ENCODE measurements at places on chromosomes 6 and 20.

DNA sequence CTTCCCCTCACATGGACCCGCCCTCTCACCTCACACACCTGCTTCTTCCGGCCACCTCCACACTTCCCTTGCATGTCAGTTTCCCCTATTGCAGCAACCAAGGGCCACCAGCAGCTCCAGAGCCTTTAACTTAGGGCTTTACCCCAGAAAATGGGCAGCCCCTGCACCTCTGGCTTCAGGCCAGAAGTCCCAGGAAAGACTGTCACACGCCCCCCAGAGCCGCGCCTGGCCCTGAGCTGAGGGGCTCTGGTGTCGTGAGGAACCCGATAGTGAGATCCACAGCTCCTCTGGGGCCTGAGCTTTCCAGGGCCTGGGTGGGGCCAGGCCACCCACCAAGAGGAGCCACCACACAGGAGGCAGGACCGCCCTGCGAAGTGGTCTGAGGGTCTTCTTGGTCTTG is 182.4 kb downstream of the DLL1 start:
- DNase-seq, result peak; percentile 71

GRCh38 chr6:89640804-89641203 is 2.3 kb upstream of the LYRM2 start:
- no peak for DNase-seq

- no peak for DNase-seq
These were observed 74.3 kb downstream of the SLX4IP start for GRCh38 chr20:10509376-10509775.

GRCh38 chr6:60952500-60952899 is 1333.5 kb downstream of the KHDRBS2 start:
- no peak for DNase-seq

- DNase-seq, result no peak
These were observed 3.7 kb downstream of the RRBP1 start for GRCh38 chr20:17678295-17678694.

DNA sequence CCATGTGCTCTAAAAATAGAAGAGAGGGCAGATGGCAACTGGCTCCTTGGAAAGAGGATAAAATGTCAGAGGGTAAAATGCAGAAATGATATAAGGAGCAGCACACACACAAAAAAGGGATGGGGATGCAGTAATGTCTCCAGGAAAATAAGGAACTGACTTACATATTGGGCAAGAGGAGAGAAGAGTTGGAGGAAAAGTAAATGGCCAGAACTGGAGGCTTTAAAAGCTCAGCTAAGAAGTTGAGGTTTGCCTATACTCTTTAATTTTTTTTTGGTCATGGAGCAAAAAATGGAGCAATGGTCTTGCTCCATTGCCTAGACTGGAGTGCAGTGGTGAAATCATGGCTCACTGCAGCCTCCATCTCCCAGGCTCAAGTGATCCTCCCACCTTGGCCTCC is 93.7 kb downstream of the SULF2 start:
- DNase-seq, result no peak

DNA sequence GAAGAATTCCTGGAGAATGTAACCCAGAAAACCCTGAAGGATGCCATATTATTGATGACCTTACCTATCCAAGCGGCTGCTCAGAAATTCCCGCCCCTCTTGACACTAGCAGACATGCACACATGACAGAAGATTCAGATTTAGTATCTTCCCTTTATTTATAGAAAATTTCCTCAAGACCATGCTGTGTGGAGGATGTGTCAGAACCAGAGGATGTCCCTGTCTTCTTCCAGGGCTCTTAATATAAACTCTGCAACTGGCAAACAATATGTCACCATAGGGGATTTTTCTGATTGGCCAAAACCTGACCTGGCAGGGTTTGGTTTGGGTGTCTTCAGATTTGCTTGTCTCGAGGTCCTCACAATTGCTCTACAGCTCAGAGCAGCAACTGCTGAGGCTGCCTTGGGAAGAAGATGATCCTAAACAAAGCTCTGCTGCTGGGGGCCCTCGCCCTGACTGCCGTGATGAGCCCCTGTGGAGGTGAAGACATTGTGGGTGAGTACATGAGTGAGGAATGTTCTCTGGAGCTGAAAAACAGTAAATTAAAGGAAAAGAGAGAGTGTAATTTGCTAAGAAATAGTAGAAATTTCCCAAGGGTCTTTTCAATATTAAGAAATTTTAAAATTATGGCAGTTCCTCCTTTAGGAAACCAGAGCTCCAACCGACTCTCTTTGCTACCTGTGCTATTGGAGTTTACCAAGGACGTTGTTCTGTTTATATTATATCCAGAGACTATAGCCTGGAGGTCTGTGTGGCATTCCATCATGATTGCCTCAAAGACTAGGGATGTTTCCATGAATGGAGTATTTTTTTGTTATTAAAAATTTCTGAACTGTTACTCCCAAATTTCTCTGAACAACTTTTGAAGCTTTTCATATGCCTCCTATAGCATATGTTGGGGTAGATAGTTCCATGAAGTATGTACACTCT is at the start of gene HLA-DQA2:
HLA-DQA2 (plus strand) TSS at position 361 of the 930 bp plus-strand sequence; CDS start at position 414, 53 bp downstream.
- DNase-seq, result no peak

DNA sequence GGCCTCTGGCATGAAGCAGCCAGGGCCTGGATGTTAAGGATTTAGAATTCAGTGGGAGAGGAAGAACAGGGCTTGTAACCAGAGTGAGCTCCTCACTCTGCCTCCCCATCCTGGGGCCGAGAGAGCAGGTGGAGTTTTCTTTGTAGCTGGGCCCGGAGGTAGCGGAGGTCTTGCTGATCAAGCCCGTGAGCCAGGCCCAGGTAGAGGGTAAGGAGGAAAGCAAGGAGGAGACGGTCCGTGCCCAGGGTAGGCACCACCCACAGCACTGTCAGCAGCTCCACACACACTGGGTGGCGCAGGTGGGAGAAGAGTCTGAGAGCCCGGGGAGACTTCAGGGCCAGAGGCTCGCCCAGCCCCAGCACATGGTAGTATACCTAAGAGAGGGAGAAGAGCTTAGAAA is 2.1 kb upstream of the PPP1R18 start:
- DNase-seq, result no peak

- DNase-seq, result no peak
These were observed 1.5 kb downstream of the NRM start for GRCh38 chr6:30689022-30689865.

DNA sequence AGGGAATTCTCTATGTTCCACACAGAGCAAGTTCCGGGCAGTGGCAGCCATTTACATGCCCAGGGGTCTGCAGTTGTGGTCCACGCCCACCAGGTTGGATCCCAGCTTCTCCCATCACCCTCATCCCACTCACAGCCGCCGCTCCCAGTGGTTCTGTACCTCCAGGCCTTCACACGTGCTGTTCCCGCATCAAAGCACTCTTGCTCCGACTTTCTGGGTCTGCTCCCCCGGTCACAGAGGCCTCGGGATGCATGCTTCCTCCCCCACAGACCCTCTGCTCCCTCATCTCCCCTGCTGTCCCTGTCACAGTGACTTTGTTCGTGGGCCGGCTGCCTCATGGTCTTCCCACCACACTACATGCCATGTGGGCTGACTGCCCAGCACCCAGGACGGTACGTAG is 332.5 kb downstream of the TAF4 start:
- no peak for DNase-seq

DNA sequence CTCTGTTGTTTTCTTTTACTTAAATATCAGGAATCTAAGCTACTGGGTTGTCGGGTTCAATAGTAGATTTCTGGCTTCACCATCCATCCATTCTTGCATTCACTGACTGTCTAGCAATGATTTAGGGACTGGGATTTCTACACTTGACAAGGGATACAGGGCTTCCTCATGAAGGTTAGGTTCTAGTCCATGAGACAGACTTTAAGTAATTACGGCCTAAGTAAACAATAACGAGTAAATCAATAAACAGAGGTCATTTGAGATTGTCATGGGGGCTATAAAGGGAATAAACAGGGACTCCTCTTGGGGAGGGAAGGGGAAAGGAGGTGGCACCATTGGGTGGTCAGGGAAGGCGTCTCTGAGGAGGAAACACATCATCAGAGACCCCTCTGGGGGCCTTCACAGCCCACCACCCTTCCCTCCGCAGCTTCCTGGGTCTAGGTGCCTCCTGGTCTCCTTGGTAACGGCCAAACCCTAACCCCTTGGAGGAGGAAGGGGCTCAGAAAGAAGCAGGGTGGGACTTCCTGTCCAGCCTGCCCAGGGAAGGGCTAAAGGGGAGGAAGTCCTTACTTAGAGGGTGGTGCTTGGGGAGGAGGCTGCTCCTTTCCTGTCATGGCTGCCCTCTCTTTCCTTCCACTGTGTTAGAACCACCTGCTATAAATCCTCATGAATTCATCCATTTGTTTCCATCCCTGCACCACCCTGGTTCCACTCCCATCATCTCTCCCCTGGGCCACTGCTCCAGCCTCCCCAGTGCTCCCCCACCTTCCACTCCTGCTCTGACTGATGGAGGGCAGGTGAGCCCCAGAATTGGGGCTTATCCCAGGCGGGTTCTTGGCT is 33.3 kb downstream of the BPIFB4 start:
- DNase-seq, result no peak

- no peak for DNase-seq
These were observed 56.3 kb downstream of the FOXO3 start for GRCh38 chr6:108616973-108617372.

DNA sequence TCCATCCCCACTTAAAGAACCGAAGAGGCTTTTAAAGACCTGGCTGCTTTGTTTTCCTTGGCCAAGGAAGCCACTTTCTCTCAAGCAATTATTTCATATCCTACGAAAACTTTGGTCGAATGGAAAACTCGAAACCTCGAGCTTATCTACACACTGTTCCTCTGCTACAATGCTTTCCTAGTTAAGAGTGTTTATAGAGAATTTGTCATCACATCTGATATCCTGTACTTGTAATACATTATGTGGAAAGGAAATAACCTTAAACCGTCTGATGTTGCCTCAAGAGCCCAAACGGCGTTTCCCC is 28.1 kb downstream of the TFAP2B start:
- DNase-seq, result no peak
